ENCODE measurements at places on chromosomes 7 and 10.

GRCh38 chr10:88707429-88708155, 1.5 kb downstream of the LIPK start:
- DNase-seq: no peak

GRCh38 chr10:13769946-13770345, 183.2 kb downstream of the PRPF18 start:
- DNase-seq: no peak

DNA sequence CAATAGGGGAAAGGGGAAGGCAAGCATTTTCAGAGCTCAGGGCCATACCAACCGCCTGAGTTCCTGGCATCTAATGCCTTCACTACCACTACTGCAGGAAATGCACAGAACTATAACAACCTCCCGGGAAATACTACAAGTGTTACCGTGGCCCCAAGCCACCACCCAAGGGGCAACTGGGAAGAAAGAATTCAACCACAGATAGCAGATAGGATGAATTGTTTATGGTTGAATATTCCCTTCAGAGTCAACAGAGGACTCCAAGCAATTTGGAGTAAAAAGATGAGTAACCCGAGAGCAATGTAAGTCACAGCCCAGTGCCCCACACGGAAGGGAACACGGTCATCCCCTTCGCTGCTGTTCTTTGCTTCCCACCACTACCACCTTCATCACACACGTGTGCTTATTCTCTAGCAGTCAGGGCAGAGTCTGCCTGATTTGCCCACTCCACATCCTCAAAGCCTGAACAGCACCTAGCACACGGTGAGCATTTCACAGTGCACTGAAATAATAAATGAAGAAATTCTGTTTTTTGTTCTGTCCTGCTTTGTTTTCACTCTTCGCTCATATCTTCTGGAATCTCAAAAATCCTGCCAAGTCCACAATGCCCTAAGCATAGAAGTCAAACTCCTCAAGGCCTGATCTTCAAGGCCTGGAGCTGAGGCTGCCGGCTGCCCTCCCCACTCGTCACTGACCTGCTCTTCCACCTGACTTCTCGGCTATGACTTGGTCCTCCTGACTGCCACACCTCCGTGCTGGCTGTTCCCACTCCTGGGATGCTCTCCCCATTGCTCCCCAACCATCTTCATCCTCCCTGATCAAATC, 221.1 kb downstream of the KCNMA1 start:
- no peak for DNase-seq

GRCh38 chr7:25379351-25380300, 151.3 kb upstream of the NPVF start:
- no peak for DNase-seq

- DNase-seq: no peak
Observed at GRCh38 chr7:106641416-106641815, 19.5 kb downstream of the CCDC71L start.

DNA sequence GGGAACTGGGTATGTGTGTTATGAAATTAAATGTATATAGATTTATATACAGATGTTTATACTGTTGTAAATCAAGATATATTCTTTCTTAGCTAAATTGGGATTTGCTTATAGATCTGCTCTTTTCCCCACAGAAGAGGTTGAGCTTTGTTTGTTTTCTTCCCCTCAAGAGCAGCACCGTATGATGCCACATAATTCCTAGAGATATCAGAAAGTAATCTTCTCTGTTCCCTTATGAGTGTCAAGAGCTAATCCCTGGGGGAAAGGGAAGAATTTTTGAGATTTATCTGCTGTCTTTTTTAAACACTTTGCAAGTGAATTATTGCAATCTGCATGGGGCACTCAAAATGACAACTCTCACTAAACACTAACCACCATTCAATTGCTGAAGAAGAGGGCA, 68.7 kb upstream of the SP4 start:
- DNase-seq: no peak

GRCh38 chr10:855671-856070, 75.8 kb downstream of the LARP4B start:
- DNase-seq: no peak
